ENCODE measurements at places on chromosomes 12 and 14.

DNA sequence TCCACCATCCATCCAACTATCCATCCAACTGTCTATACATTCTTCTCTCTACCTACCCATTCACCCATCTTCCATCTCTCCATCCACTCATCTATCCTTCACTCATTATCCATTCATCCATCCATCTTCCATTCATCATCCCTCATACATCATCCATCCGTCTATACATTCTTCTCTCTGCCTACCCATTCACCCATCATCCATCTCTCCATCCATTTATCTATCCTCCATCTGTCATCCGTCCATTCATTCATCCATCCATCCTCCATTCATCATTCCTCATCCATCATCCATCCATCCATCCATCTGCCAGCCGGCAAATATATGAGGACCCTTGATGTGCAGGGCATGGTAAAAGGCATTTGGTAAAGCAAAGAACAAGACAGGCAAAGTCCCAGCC, 25.2 kb downstream of the AACS start:
- DNase-seq, result no peak

- no peak for DNase-seq
Measured at GRCh38 chr14:26839481-26839880, 241.6 kb upstream of the NOVA1 start.

DNA sequence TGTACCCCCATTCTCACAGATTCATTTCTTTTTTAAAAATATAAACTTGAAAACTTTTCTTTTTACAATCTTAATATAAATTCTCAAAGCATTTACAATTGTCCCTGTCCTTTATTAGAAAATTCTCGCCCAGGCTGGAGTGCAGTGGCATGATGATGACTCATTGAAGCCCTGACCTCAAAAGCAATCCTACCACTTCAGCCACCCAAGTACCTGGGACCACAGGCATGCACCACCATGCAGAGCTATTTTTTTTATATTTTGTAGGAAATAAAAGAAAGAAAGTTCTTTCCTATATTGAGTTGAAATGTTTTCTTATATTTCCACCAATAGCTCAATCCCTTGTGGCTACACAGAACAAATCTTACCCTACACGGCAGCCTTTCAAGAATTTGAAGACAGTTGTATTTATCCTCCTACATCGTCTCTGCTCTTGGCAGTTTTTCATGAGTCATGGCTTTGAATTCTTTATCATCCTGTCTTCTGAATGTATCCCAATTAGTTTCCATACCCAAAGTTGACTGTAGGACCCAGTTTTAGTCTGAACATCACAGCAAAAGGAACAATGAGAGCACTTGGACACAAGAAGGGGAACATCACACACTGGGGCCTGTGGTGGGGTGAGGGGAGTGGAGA, 52.4 kb downstream of the SYT1 start:
- DNase-seq, result no peak

DNA sequence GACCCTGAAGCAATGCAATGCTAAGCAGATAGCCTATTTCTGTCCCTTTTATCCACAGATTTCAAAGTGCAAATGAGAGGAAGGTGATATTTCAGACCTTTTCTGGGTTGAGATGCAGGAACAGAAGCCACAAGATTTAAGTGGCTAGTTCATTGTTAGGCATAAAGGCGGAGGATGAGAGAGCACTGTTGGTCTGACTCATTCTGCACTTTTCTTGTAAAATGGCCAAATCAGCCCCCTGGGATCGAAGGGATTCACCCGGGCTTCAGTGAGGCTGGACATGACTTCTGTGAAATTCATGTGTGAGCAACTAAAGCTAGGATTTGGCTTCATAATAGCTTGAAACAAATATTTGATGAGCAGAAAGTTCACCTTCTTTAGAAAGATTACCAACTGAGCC, 101.9 kb upstream of the OVCH1 start:
- no peak for DNase-seq

DNA sequence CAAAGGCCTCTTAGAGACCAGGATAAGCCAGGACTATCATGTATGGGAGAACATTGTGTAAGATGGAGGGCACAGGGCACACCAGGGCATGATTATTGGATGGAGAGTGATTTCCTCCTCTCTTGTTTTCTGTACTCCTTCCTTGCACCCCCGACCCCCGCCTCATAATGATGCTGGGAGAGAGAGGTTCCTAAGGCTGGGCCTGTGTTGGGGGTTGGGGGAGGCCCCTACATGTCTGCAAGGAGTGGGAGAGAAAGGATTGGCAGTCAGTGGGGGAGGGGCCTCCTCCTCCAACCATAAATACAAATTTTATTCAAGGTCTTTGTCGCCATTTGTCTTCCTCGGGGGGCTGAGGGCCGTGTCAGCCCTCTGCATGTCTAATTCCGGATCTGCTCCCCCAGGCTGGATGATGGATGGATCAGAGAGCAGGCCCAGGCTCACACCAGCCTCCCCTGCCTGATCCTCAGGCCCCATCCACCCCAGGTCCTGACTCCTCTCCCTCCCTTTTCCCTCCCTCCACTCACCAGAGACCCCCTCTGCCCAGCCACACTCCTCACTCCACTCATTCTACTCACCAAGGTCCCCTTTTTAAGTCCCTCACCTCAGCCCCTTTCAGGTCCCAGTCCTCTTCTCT, 2.0 kb upstream of the C1QL4 start:
- no peak for DNase-seq
